T-helper 17 cell (primary cell): ENCODE measurements at places on chromosomes 12 and 14. TPM values are rescaled to one million over a fixed set of nuclear protein-coding genes. Genes with fewer than 3 reads are reported as not detected.

GRCh38 chr12:51666696-51667095 is 75.7 kb downstream of the SCN8A start:
- peaks cover 3% of the 10 kb centered on the region for H3K36me3 ChIP-seq
- peaks cover 10% of the 10 kb centered on the region for H3K4me1 ChIP-seq
- H3K27me3 ChIP-seq: peaks cover 25% of the 10 kb centered on the region
- DNase-seq: no peak

GRCh38 chr12:116591855-116592637 is 32.9 kb downstream of the MAP1LC3B2 start:
- DNase-seq: no peak
- H3K27me3 ChIP-seq: no peaks in the 10 kb centered on the region

DNA sequence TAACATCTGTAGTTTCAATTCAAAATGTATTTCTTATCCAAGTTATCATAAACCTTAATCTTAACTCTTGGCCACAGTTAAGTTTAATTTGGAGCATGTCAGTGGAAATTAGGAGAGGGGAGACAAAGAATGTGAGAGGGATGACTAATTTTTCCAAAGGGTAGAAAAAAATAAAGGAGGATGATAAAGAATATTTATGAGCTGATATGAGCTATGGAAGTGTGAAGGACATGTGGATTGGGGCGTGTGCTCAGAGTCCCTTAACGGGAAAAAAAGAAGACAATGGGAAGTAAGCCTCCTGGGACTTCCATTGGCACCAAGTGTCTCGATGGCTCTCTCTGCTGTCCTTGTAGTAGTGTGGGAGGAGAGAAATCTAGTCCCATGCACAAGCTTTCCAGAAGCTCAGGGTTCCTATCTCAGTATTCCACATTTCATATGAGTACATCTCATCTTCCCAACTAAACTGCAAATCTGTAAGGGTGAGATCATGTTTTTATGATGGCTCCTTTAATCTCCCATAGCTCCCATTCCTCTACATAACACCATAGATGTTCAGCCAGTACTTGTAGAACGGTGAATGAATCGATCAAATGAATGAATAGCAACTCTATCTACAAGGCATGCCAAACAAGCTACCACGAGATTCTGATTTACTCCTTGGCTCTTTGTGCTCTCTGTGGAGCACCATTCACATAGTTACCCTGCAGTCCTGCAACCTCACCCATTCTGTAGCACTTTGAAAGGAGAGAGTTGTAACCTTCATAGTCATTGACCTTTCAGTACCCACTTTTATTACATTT is 27.4 kb downstream of the BCL2L14 start:
- H3K27me3 ChIP-seq: peaks cover 9% of the 10 kb centered on the region
- no peak for DNase-seq
- no peak overlapping the region for H3K4me3 ChIP-seq
- H3K36me3 ChIP-seq: peaks cover 3% of the 10 kb centered on the region

GRCh38 chr12:102299731-102300130 is 102.1 kb upstream of the PMCH start:
- no peaks in the 10 kb centered on the region for H3K4me1 ChIP-seq
- H3K27me3 ChIP-seq: no peaks in the 10 kb centered on the region
- no peak for DNase-seq
- H3K4me3 ChIP-seq: no peak overlapping the region
- H3K36me3 ChIP-seq: no peaks in the 10 kb centered on the region
- H3K27ac ChIP-seq: no peak overlapping the region

DNA sequence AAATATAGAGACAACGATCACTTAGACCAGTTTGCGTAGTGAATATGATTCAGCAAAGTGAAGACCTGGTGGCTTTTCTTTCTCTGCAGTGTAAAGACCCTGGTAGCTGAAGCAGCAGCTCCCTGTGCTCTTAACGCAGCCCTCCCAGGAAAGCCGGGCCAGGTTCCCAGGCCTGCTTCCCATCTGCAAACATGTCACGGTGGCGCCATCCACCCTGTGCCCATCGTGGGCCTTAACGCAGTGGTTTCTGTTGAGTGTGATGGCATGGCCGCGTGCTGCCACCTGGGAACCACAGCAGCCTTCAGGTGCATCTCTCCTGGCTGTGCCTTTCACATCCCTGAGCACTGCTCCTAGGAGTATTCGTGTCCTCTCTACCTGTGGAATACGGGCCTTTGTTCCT is 71.5 kb downstream of the WDR20 start:
- peaks cover 5% of the 10 kb centered on the region for H3K4me1 ChIP-seq
- H3K36me3 ChIP-seq: peaks cover 4% of the 10 kb centered on the region
- peak overlapping the region; percentile 60 for H3K27ac ChIP-seq
- DNase-seq: no peak
- H3K27me3 ChIP-seq: no peaks in the 10 kb centered on the region

DNA sequence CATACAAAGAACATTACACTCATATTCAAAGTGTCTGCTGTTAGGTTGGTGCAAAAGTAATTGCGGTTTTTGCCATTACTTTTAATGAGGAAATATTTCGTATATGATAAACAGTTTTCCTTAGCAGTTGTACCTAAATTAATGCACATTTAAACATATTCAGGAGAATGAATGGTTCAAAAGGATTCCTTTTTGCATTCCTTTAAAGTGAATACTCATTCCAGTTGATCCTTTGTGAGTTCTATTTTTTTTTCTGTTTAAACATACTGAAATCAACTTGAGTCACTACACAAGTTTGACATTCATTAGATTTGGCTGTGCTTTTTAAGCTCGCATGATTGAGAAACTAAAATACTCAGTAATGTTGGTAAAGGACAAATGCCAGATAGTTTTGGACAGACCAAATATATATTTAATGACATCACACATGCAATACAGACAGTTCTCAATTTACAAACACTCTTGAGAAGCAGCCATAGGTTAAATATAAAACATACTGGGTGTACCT is 13.8 kb upstream of the SLC38A2 start:
- no peak for DNase-seq
- H3K27me3 ChIP-seq: no peaks in the 10 kb centered on the region
- H3K4me3 ChIP-seq: no peak overlapping the region
- no peak overlapping the region for H3K27ac ChIP-seq

GRCh38 chr12:15851045-15851620 is 31.1 kb upstream of the STRAP start:
- DNase-seq: no peak
- peaks cover 16% of the 10 kb centered on the region for H3K27me3 ChIP-seq
- no peak overlapping the region for H3K4me3 ChIP-seq
- no peak overlapping the region for H3K27ac ChIP-seq
- peaks cover 2% of the 10 kb centered on the region for H3K4me1 ChIP-seq

DNA sequence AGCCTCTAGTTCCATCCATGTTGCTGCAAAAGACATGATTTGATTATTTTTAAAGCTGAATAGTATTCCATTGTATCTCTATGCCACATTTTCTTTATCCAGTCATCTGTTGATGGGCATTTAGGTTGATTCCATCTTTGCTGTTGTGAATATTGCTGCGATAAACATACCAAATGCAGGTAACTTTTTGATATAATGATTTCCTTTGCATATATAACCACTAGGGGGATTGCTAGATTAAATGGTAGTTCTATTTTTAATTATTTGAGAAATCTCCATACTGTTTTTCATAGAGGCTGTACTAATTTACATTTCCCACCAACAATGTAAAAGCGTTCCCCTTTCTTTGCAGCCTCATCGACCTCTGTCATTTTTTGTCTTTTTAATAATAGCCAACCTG is 342.5 kb downstream of the MDGA2 start:
- no peaks in the 10 kb centered on the region for H3K27me3 ChIP-seq
- DNase-seq: no peak
- no peak overlapping the region for H3K4me3 ChIP-seq
- no peak overlapping the region for H3K27ac ChIP-seq

DNA sequence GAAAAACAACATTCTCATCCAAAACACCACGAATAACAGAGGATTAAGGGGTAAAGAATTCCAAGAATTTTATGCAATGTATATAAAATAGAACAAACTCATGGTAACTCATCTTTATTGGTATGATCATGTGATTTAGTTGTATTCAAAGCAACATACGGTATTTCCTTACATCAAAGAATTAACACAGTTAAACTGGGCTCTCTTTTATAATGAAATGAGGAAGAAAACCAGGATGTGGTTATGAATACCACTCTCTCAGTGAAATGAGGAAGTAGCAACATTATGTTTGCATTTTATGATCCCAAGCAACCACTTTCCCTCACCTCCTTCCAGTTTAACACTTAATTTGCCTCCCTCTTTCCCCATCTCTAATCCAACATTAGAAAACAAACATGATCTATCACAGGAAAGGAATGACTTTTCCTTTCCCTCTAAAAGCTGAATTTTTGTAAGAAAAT is 22.9 kb downstream of the SPTLC2 start:
- DNase-seq: no peak
- H3K27me3 ChIP-seq: no peaks in the 10 kb centered on the region
- H3K4me3 ChIP-seq: peak overlapping the region; percentile 77
- peak overlapping the region; percentile 91 for H3K27ac ChIP-seq

GRCh38 chr12:19971361-19972280 is 396.7 kb upstream of the PDE3A start:
- no peaks in the 10 kb centered on the region for H3K4me1 ChIP-seq
- H3K4me3 ChIP-seq: no peak overlapping the region
- no peaks in the 10 kb centered on the region for H3K27me3 ChIP-seq
- H3K36me3 ChIP-seq: no peaks in the 10 kb centered on the region
- DNase-seq: no peak

DNA sequence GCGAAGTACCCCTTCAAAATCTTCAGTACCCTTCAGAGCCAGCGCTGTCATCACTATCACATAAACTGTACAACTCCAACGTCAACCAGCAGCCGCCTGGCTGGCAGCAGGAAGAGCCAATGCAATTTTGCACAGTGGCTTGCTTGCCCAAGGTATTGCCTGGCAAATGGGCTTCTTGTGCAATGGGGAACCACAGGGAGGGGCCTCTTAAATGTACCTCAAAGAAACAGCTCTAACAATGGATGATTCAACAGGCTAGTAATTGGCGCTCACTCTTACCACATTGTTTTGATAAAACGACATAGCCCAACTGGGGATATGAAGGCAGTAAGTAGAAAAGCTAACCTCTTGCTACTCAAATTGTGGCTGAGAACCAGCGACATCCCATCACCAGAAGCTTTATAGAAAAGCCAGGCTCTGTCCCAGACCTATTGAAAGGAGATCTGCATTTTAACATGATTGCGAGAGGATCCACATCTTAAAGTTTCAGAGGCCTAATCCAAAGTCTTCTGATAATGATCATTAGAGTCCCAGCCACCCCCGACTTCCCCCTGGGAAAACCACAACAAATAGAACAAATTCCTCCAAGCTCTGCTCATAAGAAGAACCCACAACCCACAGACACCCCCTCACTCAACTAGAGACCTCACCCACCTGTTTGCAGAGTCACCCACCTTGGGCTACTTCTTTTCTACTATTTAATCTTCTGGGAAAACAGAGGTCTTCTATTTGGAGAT is 125.3 kb upstream of the HIF1A start:
- peak overlapping the region; percentile 71 for H3K4me3 ChIP-seq
- peak overlapping the region; percentile 56 for H3K27ac ChIP-seq
- H3K27me3 ChIP-seq: peaks cover 23% of the 10 kb centered on the region
- peaks cover 32% of the 10 kb centered on the region for H3K4me1 ChIP-seq

GRCh38 chr14:68015356-68016254 is 196.0 kb downstream of the RAD51B start:
- H3K27ac ChIP-seq: no peak overlapping the region
- DNase-seq: no peak
- H3K27me3 ChIP-seq: no peaks in the 10 kb centered on the region
- H3K4me3 ChIP-seq: no peak overlapping the region

DNA sequence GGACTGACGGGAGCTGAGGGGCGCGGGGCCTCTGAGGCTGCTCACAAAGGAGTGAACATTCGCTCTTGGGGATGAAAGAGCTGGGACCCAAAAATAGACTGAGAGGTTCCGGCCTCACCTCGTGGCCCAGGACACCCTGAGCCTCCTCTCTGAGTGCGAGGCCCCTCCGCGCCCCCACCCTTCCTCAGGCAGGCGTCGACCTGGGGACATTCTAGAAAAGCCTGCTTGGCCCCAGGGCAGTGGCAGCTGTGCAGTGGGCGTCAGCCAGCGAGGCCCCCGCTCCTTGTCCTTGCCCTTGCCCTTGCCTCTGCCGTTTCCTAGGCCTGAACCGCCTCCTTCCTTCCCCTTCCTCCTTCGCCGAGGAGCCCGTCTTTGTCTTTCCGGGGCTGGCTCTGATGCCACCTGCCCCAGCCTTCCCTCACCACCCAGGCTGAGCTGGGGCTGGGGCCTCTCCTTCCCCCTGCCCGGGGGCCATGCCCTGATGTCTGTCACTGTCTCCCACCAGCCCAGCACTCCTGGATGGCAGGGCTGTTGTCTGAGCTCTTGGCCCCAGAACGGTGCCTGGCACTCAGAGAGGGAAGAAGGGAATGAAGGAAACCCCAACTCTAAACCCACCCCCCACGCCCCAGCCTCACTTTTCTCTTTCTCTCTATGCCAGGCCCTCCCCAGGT is 208.2 kb upstream of the RTL1 start:
- no peak overlapping the region for H3K4me3 ChIP-seq
- no peaks in the 10 kb centered on the region for H3K4me1 ChIP-seq
- H3K36me3 ChIP-seq: peaks cover 4% of the 10 kb centered on the region
- peaks cover 13% of the 10 kb centered on the region for H3K27me3 ChIP-seq
- DNase-seq: no peak
- no peak overlapping the region for H3K27ac ChIP-seq

DNA sequence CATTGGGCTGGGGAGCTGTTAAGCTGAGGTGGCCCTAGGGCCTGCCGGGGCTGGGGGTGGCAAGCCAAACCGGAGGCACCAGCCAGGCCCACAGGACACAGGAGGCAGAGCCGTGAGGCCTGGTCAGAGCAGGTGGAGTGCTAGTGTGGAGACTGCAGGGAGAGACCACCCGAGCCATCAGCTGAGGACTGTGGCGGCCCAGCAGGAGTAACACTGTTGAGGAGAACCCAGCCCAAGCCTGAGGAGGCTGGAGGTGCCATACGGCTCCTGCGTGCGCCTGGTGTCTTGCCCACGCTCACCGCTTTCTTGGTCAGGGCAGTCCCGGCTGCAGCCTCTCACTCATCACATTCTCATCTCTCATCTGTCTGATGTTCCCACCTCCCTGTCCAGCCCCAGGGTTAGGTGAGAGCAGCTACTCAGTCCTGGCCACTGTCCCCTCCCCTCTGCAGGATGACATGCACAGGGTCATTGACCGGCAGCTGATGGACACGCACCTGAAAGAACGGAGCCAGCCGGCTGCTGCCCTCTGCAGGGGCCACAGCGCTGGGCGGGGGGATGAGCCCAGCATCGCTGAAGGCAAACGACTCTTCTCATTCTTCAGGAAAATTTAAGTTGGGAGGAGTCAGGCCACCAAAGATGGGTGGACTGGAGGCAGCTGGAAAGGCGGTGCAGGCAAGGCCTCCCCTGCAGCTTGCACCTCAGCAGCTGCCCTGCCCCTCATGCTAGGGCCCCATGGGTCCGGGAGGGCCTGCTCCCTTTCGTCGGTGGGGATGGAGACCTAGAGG is 23.8 kb downstream of the RAB35 start:
- peak overlapping the region; percentile 91 for H3K27ac ChIP-seq
- peaks cover 3% of the 10 kb centered on the region for H3K36me3 ChIP-seq
- no peak overlapping the region for H3K4me3 ChIP-seq
- H3K27me3 ChIP-seq: no peaks in the 10 kb centered on the region
- H3K4me1 ChIP-seq: peaks cover 11% of the 10 kb centered on the region

The PPM1A gene
- 67.2 TPM for total RNA-seq

The ACVRL1 gene
- total RNA-seq: not detected
